Spinal cord (tissue), 10 donors: ENCODE measurements at places on chromosomes 2 and 18. TPM values are rescaled to one million over a fixed set of nuclear protein-coding genes. Genes with fewer than 3 reads are reported as not detected.

- peak; percentile 44 for DNase-seq
Observed at GRCh38 chr18:49814147-49814499, 790 bp upstream of the ACAA2 start.

Gene GTF2A1L
- total RNA-seq, result 10.2 TPM

DNA sequence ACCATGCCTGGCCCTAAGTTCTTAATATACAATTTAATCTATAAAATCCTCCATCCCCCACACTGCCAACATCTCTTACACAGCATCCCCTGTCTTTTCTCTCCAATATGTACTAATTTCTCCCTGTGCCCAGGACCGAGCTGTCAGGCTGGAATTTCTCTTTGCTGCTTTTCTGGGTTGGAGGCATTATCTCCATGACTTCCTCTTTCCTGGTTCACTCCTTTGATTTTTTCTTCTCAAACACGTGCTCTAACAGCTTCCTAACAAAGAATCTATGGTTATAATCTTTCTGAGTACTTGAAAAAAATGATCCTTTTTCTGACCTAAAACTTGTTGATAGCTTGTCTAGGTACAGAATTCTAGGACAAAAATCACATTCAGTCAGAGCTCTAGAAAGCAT lies 112.8 kb downstream of the C1D start:
- DNase-seq, result no peak

DNA sequence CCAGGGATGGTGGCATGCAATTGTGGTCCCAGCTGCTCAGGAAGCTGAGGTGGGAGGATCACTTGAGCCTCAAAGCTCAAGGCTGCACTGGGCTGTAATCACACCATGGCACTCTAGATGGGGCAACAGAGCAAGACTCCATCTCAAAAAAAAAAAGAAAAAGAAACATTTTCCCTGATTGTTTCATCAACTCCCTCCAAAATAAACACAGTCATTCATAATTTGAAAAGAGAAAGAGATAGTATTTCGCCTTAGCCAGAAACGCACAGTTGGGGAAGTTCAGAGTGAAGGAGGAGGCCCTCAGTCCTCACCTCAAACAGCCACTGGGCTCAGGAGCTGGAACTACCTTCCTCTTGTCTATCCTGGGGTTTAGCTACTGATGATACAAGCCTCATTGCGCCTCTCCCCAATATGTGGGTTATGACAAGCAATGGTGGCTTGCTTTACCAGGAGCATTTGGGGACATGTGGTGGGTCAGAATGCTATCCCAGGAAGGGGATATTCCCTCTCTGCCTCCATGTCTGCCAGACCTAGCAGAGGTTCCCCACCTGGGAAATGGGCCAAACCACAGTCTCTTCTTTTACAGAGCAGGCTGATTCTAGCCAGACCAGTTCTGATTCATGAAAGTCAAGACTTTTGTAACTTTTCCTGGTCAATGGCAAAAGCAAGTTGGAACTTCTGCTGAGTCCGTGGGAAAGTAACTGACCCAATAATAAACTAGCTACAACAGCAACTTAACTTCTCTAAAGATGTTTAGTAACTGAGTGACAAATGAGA lies 22.2 kb upstream of the TMEM87B start:
- DNase-seq, result no peak

GRCh38 chr2:175025946-175026345 lies 20.8 kb upstream of the CHN1 start:
- DNase-seq, result no peak

GRCh38 chr2:3981446-3981987 lies 278.1 kb downstream of the DCDC2C start:
- DNase-seq, result no peak

DNA sequence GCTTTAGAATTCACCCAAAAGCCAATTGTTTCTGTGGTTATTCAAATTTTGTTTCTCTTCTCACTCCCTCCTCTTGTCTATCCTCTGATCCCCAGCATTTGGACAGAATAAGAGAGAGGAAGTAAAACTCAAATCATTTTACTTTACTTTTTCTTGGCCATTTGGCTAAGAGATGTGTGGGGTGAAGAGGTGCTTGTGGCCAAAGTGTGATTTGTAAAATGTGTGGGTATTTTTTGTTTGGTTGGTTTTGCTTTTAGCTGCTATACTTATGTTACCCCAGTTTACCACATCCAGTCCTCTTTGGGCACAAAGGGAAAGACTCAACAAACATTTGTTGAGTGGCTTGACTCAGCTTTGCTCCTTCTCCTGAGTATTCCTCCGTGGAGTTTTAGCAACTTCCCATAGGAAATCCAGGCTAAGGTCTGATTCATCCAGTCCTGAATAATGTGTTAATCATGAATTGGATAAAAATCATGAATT lies 109.1 kb upstream of the CYP1B1 start:
- DNase-seq, result no peak

DNA sequence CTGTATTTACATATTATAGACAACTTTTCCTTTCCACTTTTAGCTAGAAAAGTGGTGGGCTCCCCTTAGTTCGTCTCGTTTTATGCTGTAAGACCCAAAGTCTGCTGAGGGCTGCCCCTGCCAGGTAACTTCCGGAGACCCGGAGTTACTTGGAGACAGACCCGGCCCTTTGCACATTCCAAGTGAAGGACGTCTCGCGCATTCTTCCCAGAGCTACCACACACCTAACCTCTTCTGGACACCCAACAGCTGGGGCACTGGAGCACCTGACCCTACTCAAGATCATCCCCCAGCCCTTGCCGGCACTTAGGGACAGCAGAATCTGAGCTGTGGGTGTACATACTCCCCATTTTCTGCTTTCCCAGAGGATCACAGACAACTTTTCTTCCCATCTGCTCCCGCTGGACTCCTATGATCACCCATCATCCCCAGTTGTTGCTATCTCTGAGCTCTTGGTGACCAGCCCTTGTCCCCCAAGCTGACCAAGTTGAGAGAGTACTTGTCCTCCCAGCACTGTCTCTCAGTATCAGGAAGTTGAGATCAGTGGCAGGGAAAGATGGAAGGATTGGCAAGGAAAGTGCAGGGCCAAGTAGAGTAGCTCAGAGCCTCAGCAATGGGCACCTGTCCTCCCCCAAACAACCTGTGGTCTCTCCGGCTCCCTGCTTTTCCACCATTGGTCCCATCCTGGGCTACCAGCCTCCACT lies 8.4 kb upstream of the SATB2 start:
- DNase-seq, result no peak

DNA sequence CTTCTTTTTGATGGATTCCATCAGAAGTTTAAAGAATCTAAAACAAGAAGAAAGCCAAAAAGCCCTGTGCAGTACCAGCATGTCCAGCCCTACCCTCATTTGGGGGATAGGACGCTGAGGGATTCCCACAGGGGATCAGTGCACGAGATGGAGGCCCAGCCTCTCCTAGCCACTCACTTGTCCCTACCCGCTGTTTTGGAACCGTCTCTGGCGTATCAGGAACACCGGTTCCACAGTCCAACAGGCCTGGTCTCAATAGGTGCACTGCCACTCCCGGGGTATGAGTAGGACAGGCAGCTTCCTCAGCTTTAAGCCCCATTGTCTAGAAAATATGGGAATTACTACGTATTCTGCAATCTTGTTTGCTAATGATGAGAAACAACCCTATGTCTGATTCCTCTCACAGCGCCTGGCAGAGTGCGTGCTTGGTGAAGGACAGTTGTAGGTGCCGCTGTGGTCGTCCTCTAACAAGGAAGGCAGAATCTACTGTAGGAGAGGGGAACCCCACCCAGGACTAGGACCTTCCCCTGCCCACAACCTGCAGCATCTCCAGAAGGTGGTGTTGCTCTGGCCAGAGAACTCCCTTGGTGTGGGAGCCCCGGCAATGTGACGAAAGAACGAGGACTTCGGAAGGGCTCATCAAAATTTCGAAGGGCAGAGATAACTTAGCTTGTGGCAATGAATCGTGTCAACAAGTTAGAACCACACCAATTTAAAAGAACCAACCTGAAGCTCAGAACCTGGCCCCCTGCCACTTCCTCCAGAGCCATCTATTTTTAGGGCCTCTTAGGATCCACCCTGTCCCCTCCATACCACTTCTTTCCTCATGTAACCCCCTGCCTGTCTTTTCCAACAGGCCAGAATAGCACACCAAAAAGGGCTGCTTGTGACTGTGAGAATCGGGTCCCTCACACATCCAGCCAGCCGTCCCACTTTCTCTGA lies 71.7 kb downstream of the POLR1A start:
- DNase-seq, result no peak

GRCh38 chr2:60925994-60926740 lies 44.8 kb downstream of the REL start:
- no peak for DNase-seq

DNA sequence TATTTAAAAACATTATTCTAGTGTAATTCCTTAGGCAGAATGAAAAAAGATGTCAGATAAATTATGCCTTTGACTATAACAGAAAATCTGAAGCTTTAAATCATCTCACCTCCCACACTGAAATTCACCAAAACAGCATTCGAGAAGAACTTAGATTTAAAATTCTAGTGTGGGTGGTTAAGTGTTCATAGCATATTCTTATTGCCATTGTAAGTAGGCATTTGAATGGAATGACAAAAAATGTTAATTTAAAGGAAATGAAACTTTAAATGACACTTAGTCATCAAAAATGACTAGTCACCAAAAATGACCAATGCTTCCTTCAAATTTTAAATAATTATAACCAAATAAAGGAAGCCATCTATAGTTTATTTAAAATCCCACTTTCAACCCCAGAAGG lies 7.0 kb upstream of the ZNF407 start:
- DNase-seq, result no peak

DNA sequence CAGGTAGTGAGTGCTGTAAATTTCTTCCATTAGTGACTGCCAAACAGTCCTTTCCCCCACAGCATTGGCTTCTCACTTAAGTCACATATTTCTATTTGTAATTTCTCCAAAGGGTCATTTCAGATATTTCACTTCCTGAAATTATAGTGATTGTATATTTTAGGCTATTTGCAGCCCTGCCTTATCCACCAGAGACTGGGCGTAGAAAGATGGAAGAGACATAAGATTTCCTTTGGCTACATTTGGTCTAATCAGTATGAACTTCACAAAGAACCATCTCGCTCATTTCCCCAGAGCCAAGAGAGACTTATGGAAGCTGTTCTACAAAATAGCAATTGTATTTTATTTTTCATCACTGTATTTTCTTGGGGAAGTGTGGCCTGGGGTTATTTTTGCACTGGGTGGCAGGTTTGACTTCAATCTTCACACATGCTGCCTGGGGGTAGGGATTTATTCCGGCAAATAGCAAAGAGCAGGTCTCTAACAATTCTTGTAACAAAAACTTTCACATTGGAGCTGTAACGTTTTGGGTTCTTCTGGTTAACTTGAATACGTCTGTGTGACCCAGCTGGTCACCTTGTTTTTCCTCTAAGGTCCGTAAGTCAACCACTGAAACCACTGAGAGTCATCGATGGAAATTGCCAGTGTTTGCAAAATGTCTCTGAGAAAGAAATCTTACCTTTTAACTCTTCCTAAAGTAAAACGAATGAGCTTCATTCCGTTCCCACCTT lies 170.6 kb upstream of the SERPINE2 start:
- no peak for DNase-seq

Gene LTBP1
- total RNA-seq, result 77.0 TPM

Gene C1GALT1C1L
- 1.3 TPM for total RNA-seq

DNA sequence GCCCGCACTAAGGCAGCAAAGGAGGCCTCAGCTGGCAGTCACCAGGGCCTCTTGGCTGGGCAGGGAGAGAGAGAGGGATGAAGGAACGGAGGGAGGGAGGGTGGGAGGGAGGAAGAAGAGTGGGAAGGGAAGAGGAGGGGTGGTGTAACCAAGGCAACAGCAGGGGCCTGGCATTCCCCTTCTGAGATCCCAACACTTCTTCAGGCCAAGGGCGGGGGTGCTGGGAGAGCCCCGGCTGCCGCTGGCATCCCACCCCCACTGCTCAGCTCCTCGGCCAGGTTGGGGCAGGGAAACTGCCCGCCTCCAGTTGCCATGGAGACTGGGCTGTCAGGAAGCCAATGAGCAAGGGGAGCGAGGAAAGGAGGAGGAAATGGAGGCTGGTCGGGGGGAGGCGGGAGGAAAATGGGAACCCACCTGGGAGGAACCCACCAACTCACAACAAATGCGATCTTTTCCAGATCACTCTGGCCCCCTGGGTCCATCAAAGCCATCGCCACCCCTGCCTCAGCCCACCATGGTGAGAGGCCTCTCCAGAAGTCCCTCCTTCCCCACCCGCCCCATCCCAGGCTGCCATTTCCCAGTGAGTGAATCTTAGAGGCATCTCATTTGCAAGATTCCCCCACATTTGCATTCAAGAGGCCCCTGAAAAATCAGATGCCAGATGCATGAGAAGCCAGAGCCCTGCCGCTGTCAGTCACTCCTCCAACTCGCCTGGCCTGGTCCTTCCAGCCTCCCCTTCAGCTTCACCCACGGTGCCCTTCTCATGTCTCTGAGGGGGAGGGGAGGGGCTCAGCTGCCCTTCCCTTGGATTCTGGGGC lies 12.4 kb downstream of the SH2D6 start:
- peak; percentile 96 for DNase-seq

Gene TDRD15
- 0.20 TPM for total RNA-seq

DNA sequence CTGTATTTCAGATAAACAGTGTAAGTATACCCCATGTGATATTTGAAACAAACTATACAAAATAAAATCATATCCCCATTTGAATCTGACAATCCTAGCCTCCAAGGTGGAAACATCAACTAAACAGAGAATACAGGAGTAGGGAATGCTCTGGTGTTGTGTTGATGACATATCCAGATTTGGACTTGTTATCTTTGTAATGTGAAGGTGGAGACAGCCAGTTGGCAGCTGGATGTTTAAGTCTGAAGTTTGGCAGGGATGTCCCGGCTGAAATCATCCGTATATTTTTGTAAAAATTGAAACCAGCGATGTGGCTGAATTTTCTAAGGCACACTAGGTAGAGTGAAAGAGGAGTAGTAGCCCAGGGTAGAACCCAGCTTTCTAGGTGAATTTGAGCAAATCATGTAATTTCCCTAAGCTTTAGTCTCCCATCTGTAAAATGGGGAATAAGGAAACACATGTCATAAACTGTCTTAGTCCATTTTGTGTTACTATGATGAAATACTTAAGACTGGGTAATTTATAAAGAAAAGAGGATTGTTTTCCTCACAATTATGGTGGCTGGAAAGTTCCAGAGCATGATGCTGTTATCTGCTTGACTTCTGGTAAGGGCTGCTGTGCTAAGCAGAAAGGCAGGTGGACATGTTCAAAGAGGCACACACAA lies 246.6 kb upstream of the APCDD1 start:
- no peak for DNase-seq

DNA sequence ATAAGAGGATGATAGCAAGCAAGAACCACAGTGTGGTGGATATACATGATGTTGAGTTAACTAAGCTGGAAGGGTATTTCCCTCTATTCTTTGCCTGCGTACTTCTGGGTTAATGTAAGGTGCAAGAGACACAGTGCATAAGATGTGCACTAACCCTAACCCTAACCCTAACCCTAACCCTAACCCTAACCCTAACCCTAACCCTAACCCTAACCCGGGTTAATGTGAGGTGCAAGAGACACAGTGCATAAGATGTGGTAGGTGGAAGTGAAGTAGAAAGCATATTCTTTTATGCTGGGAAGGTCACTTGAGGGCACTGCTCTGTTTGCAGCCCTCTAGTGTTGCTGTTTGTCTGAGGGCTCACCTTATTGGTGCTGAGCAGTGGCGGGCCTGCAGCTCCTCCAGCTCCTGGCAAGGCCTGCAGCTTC lies 181.5 kb upstream of the ITGA4 start:
- no peak for DNase-seq

Gene MYO5B
- total RNA-seq, result 5.9 TPM

- no peak for DNase-seq
Observed at GRCh38 chr18:64090876-64091275, 58.0 kb downstream of the LINC00305 start.
